Activated T-cell treated with anti-CD3 and anti-CD28 coated beads, Interleukin-2, amount 50 U/mL, for 1 hour (primary cell): ENCODE measurements at places on chromosomes 16 and 17.

GRCh38 chr17:36875698-36876293 is 61.5 kb upstream of the LHX1 start:
- DNase-seq, result no peak

DNA sequence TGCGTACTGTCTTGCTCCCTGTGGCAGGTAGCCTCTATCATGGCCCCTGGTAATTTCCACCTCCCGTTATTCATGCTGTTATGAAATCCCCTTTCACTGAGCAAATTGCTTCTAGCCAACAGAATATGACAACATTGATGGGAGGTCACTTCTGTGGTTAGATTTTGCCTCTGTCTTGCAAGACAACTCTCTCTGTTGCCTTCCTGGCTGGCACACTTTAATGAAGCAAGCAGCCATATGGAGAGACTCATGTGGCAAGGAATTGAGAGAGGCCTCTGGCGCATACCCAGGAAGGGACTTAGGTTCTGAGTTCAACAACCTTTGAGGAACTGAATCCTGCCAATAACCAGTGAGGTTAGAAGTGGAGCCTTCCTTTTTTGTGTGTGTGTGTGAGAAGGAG is 51.8 kb upstream of the GPRC5B start:
- DNase-seq, result no peak

- DNase-seq, result no peak
Observed at GRCh38 chr16:54099627-54100026, 187.0 kb downstream of the IRX3 start.

DNA sequence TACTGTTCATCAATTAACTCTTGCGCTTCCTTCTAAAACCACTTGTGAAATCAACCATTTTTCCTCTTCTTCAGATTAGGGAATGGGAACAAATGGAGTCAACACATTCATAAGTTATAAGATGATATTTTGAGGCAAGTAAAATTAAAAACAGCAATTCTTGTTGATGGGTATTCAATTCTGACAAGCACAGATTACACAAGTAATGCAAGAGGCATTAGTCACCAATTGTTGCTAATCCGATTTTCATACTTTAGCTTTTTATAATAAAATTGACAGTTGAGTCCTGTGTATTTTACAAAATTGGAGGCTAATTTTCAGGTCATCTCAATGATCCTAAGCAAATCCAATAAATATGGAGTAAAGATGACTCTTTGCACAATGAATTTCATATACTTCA is 918.4 kb upstream of the SOX9 start:
- DNase-seq, result no peak

DNA sequence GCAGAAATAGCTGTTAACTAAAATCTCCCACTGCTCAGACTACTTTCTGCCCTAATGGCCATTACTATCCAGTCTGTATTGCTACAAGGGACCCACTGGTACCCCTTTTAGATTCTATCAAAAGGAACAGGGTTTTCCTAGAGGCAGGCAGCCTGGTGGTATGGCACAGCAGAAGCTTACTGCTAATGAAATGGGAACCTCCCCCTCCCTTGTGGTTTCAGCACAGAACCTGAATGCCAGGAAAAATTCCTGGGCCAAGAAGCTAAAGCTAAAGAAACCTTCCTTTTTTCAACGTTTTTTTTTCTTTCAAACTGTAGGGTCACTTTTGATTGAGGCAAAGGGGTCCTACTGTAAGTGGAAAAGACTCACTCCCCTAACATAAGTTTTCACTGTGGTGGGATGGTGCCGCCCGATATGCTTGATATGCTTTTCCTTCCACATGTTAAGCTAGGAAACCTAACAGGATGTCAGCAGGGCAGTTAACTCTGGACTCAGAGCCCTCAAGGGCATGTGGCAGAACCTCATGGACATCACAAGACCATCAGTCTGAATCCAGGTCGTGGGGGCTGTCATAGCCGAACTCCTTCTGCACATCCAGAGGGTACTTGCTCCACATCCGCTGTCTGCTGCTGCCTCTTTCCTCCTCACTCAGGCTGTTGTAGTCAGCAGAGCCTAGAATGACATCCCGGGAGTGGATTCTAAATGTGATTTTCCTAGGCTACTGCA is 9.8 kb downstream of the SLC7A6OS start:
- no peak for DNase-seq

GRCh38 chr16:12646490-12647274 is 157.0 kb downstream of the CPPED1 start:
- peak; percentile 20 for DNase-seq

GRCh38 chr17:49549311-49549605 is 26.4 kb upstream of the NXPH3 start:
- DNase-seq, result no peak

- DNase-seq, result no peak
Observed at GRCh38 chr17:58873926-58874325, 118.3 kb downstream of the PPM1E start.

DNA sequence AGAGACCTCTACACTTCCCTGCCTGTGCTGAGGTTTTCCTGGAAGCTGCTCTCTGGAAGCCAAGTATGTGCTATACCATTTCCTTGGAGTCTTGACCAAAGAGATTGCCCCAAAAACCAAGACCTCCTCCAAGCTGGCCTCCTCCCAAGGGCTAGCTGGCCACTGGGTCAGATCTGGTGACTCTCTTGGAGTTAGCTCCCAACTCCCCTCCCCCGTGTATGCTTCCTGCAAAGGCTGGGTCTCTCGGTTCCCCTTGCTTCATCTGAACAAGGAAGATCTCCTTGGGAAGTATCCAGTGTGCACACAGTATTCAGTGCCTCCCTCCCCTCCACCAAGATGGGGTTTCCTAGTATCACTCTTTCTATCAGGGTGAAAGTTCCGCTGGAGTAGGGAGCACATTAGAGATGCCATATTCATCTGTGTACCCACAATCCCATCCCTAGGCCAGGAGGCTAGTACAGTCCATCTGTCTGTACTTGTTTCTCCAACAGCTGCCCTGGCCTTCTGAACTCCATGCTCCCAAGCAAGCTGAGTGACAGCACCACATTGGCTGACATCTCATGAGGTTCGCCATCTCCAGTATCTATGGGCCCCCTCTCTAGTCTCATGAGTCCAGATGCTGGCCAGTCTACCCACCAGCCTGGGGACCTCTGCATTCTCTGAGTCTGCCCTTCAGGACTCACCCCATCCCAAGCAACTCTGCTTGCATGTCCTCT is 3.2 kb downstream of the GAS7 start:
- no peak for DNase-seq

DNA sequence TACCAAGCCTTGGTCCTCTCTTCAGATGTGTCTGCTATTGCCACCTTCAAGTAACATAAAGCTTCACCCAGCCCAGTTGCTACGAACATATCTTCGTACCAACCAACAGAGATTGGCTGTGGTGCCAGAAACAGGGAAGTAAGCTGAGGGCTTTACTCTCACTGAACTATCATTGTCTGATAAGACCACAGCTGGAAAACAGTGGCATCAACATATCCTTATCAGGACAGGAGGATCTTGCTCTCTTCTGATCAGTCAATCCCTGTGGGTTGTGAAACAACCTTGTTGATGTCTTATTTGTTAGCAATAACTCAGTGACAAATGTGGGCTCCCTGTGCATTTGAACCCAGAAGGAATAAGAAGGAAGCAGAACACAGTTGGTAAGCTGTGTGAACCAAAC is 446.3 kb upstream of the MAF start:
- no peak for DNase-seq

GRCh38 chr16:89588413-89589109 is 13.0 kb downstream of the CPNE7 start:
- DNase-seq, result no peak

GRCh38 chr16:89297910-89298545 is 80.5 kb downstream of the ZNF778 start:
- DNase-seq, result no peak

- DNase-seq, result no peak
Observed at GRCh38 chr17:7029659-7030058, 6.2 kb upstream of the SLC16A13 start.

GRCh38 chr17:18319604-18320256 is 4.6 kb downstream of the SMCR8 start:
- no peak for DNase-seq

DNA sequence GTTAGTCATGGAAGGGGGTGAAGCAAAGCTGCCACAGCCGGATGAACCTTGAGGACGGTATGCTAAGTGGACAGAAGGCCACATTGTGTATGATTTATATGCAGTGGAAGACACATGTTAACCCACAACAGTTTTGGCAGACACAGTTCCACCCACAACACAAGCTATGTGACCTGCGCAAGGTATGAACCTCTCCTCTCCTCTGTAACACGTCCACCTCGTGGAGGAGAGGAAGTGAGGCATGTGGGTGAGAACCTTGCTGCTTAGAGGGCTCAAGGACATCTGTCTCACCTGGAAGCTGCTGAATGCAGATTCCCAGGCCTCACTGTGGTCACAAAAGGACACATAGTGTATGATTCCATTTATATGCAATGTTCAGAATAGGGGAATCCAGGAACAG is 136.1 kb upstream of the PLCG2 start:
- DNase-seq, result no peak

- peak; percentile 61 for DNase-seq
Observed at GRCh38 chr17:40598619-40599467, 33.6 kb upstream of the CCR7 start.

DNA sequence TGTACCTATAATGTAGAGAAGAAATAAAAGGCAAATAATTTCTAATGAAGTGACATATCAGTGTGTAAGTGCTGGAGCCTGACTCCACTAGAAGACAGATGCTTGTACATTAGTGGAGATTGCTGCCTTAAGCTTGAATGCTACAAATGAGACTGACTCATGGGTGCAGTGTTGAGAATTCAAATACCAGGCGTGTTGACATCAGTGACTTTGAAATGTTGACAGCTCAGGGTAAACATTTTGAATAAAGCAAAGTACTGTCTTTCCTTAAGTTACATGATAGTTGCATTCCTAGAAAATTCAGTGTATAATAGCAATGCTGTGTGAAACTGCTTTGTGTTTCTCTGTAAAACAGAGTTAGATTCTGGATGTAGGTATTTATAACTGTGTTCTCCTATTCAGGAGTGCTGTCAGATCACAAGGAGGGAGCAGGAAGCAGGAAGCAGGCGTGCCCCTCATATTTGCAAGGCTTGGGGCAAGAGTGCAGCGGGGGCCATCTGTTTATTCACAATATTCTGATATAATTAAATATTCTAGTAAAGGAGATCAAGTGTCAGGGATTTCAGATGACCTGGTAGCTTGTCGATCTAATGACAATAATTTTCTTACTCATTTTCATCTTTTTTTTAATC is 119.0 kb downstream of the SPECC1 start:
- no peak for DNase-seq

DNA sequence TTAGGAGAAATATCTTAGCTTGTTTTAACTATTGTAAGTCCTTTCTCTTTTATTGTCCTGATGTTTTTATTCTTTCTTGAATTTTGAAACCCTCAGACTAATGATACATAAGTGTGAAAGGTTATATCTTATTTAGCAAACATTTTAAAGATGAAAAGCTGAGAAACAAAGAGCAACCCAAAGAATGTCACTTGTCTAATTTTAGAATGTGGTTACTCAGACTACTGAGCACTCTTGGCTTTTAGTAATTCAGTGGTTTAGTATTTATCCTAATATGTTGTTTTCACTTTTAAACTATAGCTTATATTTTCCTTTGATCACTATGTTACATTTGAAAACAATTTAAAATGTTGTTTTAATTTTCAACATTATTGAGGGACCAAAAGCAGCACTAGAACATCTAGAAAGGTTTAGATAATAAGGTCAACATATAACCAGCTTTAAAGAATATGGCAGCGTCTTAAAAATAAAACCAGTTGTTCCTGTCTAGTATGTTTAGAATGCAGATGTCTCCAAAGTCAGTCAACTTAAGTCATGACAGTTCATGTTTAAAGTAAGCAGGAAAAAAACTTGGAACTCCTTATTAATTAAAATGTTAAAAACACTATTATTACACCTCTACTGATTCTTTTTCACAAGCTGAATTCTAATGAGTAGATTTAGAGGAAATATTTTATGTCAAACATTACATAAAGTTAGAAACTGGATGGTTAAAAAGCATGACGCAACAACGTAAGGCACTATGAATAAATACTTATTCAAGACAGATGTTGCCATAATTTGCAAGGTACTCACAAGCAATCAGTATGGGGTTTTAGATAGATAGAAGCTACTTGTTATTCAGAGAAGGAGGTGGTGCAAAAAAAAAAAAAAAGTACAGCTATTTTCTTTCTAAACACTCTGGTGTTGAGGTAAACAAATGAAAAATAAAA is 2.4 kb downstream of the MBTD1 start:
- no peak for DNase-seq

- no peak for DNase-seq
Observed at GRCh38 chr16:5504064-5504781, 406.6 kb upstream of the EEF2KMT start.

DNA sequence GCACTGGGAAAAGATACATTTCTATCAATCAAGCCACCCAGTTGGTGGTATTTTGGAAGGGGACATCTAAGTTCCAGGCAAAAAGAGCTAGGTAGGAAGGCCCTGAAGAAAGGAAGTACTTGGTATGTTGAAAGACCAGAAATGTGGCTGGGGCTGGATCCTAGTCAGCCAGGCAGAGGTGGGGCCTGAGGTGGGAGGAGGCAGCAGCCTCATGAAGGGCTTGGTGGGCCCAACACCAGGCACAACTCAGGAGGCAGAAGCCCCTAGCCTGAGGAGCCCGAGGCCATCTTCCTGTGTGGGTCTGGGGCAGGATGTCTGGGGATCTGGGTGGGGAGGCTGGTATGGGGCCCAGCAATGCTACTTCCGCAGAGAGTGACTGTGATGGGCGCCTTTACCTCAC is 105.9 kb downstream of the SALL1 start:
- no peak for DNase-seq

DNA sequence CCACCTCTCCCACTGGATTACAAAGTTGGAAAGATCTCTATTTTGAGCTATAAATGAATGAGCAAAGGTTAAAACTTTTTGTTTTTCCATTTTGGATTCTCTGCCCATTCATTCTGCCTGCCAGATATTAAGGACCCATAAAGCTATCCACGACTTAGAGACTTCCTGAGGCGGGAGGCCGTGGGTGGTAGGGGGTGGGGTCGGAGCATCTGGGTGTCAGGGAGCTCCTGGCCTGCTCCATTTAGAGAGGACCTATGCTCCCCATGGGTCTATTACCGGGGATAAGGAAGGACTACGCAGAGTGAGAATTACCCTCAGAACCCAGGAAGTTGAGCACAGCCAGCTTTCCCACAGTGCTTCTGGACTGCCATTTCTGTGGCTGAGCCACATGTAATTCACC is 45.8 kb downstream of the MARF1 start:
- no peak for DNase-seq
